Stimulated activated CD4-positive, alpha-beta T cell treated with anti-CD3 and anti-CD28 coated beads, Interleukin-2, amount 100 ng/mL, for 48 hours (primary cell): ENCODE measurements at places on chromosomes 11 and 22.

DNA sequence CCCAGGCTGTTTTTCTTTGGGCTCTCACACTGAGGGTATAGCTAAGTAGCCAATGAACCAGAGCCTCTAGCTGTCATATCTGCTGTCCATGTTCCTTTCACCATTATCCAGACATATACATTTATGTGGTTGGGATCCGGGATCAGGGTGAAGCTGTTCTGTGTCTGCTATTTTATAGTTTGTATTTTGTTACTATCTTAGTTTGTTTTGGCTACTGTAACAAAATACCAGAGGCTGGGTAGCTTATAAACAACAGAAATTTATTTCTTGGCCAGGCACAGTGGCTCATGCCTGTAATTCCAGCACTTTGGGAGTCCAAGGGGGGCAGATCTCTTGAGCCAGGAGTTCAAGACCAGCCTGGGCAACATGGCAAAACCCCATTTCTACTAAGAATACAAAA, 40.5 kb upstream of the CABP7 start:
- DNase-seq: no peak

GRCh38 chr11:125193416-125193726, 28.8 kb downstream of the PKNOX2 start:
- no peak for DNase-seq

- DNase-seq: no peak
Measured at GRCh38 chr22:42816336-42816735, 40.7 kb downstream of the ARFGAP3 start.

- no peak for DNase-seq
Measured at GRCh38 chr11:27040302-27041115, at the start of gene BBOX1. Gene BBOX1 (plus strand): TSS chr11:27040815. CDS start chr11:27055431, 14,616 bp downstream.

DNA sequence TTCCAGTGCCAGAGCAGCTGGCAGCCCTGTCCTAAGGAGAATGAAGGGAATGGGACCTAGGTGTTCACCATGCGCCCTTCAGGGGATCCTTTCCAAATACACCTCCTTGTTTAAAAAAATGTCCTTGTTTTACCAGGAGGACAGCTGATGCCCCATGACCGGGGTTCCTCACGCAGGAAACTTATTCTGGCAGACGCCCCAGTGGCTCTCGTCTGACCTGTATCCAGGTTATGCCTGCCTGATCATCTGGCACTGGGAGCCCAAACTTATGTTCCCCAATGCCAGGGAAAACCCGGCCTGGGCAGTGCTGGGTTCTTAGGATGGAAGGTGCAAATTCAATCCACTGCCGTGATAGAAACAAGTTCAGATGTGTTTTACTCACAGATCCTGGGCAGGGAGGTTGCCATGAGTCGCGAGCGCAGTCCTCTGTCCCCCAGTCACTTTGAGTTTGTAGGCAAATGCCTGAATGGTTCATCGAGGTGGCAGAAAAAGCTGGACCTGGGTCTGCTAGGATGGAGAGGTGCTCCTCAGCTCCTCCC, 31.5 kb downstream of the MOV10L1 start:
- DNase-seq: no peak

DNA sequence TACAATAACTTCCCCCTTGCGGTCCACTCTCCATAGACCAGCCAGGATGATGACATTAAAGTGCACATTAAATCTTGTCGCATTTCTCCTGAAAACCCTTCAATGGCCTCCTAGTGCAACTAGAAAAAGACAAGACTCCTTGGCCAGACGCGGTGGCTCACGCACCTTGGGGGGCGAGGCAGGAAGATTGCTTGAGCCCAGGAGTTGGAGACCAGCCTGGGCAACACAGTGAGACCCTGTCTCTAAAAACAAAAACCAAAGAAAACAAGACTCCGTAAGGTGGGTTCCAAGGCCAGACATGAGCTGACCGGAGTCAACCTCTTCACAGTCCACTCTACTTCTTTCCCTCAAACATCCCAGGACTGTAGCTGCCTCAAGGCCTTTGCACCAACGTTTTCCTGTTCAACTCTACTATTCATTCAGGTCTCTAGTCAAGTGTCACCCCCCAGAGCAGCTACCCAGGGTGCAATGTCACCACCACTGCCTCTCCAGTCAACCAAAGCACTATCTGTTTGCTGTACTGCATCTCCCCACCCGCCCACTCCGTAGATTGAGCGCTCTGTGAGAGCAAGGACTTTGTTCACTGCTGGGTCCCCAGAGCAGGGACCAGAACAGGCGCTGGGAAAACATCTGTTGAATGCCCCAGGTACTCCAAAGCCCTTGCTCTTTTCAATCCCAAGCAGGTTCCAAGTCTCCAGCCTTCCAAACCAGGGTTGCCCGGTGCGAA, 739 bp downstream of the ZMAT5 start:
- peak; percentile 7 for DNase-seq

DNA sequence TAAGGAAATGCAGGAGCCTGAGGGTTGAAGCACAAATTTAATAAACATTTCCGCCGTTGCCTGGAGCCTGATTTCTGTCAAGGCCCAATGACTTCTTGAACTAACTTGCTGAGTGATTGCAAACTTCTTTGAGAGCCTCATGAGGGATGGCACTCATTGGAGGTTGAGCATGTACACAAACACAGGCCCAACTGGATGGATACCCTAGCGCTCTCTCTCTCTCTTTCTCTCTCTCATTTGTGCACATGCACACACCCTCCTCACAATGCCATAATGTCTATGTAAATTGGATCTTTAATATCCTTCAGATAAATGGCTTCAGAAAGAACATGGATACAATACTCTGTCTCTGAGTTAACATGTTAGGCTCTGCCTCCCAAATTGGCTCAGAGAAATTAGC, 597.7 kb upstream of the CADM1 start:
- DNase-seq: no peak

- no peak for DNase-seq
Measured at GRCh38 chr11:118908901-118909618, 16.7 kb downstream of the BCL9L start.

- DNase-seq: peak; percentile 13
Measured at GRCh38 chr22:41445129-41446056, 1.2 kb downstream of the TOB2 start.

DNA sequence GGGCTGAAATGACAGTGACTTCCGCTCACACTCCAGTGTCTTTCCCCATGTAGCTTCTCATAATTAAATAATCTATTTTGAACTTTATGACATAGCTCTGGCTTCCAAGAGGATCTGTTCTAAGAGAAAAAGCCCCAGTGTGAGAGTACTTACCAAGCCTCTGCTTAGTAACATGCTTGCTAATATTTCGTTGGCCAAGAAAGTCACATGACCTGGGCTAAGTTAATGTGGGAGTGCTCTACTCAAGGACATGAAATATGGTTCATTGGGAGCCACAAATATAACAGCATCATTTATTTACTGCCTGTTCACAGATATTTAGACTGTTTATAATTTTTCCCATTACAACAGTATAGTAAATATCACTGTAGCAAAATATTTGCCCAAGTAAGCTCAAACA, 42.5 kb downstream of the CCDC73 start:
- DNase-seq: no peak

DNA sequence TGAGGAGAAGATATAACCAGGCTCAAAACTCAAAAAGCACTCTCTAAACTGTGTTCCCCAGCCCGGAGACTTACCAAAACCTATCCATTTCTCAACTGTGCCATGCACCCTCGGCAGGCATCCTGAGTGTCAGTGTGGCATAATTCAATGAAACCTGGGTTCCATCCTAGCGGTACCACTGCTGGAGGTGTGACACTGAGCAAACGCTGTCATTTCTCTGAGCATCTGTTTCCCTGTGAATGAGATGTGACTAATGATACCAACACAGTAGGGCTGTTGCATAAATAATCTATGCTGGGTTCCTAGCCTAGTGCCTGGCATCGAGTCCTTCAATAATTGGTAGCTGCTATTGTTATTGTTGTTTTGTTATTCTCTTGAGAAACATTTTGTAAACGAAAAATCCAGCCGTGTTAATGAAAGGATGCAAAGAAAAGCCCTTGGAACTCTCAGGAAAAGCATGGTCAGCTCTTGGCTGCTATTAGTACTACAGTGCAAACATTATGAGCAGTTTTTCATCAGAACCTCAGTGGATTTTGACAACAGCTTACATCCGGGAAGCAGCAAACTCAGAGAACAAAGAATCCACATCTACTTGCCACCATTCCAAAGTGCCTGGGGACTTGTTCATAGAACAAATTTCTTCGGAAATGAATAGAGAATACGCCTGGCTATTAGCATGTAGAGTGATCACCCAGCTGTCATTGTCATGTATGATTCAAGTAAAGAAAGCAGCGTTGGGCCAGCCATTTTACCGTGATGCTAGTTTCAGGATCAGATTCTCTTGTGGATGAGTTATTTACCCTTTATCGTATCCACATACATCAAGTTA, 53.7 kb downstream of the TECTA start:
- no peak for DNase-seq

DNA sequence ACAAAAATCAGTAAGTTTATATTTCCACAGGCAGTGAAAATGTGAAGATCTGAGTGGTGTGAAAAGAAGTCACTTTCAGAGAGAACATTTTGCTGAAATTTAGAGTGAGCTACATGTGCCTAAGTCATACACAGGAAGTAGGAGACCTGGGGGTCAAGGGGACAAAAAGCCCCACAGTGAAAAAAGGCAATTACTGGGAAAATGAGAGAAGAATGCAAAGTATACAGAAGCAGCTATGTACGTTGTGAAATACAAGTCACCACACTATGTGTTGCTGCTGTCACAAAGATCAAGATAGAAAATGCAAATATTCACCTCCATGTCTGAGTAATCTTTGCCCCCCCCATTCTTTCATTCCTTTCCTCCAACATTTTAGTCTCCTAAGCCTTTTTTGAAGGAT, 21.6 kb upstream of the SESN3 start:
- no peak for DNase-seq

- DNase-seq: no peak
Measured at GRCh38 chr11:74139151-74139918, 31.5 kb downstream of the C2CD3 start.

- DNase-seq: no peak
Measured at GRCh38 chr22:43288807-43289420, 54.3 kb downstream of the SCUBE1 start.

DNA sequence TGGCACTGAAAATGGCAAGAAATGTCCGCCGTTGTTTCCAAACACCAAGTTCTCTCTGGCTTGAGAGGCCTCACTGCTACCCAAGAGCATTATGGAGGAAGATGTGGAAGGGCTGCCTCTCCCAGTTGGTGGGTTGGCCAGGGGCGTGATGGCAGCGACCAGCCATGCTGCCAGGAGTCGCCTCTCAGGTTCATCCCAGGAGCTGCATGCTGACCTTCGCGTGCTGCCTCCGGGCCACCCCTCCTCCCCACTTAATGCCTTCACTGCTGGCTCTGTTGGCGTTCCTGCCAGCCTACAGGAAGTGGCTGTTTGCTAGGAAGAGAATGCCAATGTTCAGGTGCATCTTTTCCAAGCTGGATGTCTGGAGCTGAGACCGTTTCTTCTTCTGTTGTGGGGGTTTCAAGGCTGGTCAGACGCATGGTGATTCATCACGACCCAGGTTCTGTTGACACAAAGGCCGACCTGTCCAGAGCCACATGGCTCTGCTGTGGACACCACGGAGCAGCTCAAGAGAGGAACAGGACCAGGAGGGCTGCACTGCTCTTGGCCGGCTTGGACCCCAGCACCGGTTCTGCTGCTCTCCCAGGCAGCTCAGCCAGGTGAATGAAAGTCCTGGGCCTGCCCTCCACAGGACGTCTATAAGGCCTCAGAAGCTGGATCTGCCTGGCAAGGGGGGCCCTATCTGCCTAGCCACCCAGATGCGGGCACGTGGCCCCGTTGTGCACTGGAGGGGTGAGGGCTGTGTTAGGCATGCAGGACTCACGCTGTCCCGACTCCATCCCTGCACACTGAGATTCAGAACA, 25.1 kb downstream of the TBX1 start:
- DNase-seq: no peak

DNA sequence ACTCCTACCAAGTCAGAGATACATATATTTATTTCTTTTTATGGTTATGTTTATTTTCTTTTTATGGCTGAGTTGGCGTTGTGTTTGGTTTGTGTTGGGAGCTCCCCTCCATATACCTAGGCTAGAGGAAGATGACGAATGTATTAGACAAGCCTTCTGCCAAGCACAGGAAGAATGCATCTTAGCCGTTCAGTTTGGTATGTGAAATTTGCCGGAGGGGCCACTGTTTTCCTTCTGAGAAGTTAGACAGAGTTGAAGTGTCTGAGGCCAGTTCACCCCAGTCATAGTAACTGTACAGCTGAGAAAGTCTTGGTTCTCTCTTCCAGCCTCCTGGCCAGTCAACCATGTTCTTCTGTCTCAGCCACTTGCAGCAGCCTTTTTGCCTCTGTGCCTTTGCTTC, 29.8 kb downstream of the TEAD1 start:
- DNase-seq: no peak

DNA sequence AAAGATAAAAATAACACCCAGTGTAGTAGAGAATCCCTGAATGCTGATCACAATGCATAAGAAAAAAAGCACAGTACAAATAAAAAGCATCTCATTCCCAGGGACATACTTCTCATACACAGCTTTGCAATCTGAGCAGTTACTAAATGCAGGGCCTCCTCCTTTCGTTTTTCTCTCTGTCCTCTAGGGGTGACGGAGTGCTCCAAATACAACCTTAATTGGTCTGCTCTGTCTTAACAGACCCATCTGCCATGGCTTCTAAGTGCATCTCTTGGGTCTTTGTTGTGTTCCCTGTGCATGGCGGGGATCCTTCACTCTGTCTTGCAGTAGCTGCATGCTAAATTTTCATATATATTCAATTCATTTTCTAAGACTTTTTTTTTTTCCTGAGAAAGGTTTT, 1114.2 kb upstream of the RAG2 start:
- no peak for DNase-seq

DNA sequence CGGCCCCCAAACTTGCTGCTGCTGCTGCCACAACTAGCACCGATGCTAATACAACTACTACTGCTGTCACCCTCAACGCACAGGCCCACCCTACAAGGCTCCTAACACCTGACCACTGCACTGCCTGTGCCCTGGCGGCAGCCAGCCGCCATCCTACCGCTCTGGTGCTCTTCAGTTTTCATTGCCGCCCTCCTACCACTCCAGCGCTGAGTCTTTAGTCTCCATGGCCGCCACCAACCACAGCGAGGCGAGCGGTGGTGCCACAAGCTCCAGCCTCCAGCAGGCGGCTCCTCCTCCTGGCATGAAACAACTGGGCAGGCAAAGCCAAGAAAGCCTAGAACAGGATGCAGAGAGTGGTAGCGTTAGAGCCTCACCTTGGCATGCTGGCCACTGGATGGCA, 5.0 kb upstream of the RFPL3 start:
- no peak for DNase-seq

DNA sequence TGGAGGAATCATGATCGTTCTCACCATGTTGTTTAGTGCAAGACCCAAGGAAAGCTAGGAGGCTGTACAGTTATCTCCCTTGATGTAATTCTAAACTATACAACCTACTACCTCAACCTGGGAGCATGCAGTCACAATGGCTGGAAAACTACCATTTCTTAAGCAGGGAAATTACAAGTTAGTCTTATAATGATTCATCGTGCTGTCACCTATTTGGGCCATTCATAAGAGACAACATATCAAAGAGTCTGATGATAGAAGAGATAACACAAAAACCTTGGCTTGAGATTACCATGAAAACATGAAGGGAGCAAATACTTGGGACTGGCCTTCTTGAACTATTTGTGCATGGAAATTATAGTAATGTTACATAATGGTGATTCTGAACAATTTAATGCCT, 30.5 kb upstream of the BLID start:
- DNase-seq: no peak
